NT2/D1 (cell line): ENCODE measurements at places on chromosomes 7 and 10.
A peak's percentile ranks its signal among the peaks of the same experiment; 100 is the strongest.

- no peak for DNase-seq
Measured at GRCh38 chr10:7014721-7015120, 396.1 kb downstream of the SFMBT2 start.

DNA sequence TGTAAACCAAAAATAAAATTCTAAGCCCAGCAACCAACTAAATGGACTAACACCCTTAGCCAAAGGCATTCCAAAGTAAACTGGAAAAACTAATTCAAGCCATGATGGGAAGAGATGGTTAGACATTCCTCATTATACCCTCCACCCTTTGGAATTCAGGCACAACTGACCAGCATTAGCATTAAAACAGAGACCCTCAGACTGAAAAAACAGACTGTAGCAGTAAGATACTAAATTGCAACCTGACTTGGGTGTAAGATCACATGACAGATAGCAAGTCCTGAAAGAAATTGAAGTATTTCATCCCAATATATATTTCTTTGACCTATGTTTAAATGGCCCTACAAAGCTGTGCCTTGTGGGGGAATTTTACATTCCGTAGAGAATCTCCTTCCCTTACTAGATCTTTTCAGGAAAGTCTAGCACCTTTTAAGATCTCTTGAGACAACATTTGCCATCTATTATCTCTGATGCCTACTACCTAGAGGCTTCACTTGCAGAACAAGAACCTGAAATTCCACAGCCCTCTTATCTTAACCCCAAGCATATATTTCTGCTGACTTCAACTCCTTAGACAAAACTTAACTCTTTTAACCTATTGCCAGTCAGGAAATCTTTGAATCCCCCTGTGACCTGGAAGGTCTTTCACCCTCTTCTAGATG lies 750.2 kb upstream of the IGFBP3 start:
- DNase-seq: peak; percentile 61

GRCh38 chr10:33735464-33735923 lies 401.0 kb upstream of the NRP1 start:
- no peak for DNase-seq

GRCh38 chr10:80168679-80169380 lies 36.3 kb downstream of the PLAC9 start:
- DNase-seq: no peak

GRCh38 chr10:78868861-78869260 lies 199.9 kb upstream of the ZMIZ1 start:
- DNase-seq: no peak

GRCh38 chr10:122178655-122179054 lies 92.4 kb upstream of the BTBD16 start:
- DNase-seq: no peak

DNA sequence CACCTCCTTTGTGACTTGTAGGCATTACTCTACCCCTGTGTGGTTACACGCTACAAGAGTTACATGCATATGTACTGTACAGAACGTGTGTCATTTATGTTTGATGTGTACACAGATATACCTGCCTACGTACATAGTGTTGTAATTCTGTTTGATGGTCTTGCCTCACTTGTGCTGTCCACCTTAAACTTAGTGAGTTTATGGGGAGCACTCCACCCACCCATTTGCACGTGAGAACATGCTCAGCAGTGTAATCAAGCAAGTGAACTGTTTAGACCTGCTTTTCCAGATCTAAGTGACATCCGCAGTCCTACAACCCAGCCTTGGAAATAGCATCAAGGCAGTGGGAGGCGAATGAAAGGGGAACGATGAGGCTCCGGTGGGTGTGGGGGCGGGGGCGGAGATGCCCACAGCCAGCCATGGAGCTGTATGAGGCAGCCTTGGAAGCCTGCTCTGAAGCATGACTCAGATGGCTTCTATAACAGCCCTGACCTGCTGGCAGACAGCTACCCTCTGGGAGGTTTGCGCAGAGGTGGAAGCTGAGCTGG lies 52.1 kb downstream of the SUFU start:
- no peak for DNase-seq

- no peak for DNase-seq
Measured at GRCh38 chr10:14836208-14836607, 1.6 kb downstream of the CDNF start.

- DNase-seq: no peak
Measured at GRCh38 chr10:125144206-125144605, 16.2 kb downstream of the CTBP2 start.

DNA sequence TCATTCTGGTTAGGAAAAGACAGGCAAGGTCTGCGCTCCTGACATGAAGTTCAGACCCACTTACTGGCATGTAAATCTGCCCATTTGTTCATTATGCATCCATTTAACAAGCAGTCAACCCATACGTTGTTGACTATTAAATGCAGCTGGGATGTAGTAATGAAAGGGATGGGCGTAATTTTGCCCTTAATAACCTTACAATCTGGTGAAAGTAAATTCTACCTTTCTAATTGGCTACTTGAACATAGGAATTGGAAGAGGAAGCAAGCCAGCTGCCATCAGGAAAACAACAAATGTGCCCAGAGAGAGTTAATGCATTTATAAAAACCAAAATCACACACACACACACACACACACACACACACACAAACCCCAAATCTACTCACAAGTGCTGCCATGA lies 170.2 kb upstream of the PITRM1 start:
- no peak for DNase-seq

- no peak for DNase-seq
Measured at GRCh38 chr7:105297985-105298384, 90.7 kb downstream of the SRPK2 start.

GRCh38 chr10:32376771-32377170 lies 29.8 kb upstream of the EPC1 start:
- no peak for DNase-seq

DNA sequence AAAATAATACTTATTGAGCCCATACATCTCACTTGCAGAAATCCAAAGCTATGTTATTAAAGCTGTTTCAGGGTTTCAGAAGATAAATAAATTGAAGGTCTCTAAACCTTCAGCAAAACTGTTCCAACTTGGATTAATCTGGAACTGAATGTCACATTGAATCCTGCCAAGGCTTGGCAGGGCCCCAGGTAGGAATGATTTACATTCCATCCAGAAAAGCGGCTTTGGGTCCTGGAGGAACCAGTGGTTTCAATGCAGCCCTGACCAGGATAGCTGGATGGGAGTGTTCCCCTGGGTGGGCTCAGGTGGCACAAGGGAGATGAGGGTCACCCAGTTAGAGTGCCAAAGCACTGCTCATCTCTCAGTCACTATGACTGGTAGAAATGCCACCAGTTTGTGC lies 37.0 kb upstream of the TMEM72 start:
- DNase-seq: no peak

DNA sequence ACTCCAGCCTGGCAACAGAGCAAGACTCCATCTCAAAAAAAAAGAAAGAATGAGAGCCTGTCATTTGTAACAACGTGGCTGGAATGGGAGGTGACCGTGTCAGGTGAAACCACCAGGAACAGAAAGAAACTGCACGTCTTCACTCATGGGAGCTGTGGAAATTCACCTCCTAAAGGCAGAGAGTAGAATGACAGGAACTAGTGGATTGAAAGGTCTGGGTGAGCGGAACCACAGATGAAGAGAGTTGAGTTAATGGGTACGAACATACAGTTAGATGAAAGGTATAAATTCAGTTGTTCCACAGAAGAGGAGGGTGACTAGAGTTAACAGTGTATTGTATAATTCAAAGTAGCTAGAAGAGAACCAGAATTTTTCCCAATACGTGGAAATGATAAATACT lies 78.6 kb downstream of the MAD1L1 start:
- DNase-seq: no peak

DNA sequence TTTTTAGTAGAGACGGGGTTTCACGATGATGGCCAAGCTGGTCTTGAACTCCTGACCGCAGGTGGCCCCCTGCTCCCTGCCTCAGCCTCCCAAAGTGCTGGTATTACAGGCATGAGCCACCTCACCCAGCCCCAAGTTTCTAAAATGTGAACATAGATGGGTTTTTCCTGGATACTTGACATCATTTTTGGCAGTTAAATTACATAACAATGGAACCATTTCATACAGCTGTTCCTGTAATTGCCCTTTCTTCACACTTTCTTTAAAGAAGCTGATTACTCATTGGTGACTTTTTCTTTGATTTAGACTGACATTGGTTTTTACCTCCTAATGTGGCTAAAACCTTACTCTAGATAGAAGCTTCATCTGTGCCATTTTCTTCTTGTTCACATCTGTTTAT lies 5.9 kb downstream of the ZKSCAN1 start:
- no peak for DNase-seq

DNA sequence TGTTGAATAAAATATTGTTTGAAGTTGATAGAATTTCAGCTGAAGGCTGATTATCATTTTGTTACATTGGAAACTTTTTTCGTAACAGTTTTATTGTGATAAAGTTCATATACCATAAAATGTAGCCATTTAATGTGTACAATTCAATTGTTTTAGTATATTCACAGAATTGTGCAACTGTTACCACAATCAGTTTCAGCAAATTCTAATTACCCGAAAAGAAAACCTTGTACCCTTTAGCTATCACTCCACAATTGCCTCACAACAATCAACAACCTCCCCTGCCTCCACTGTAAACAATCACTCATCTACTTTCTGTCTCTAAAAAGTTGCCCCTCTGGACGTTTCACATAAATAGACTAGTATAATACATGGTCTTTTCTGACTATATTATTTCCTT lies 179.7 kb upstream of the BET1 start:
- DNase-seq: no peak

GRCh38 chr7:94923412-94923811 lies 16.0 kb downstream of the PPP1R9A start:
- DNase-seq: no peak

DNA sequence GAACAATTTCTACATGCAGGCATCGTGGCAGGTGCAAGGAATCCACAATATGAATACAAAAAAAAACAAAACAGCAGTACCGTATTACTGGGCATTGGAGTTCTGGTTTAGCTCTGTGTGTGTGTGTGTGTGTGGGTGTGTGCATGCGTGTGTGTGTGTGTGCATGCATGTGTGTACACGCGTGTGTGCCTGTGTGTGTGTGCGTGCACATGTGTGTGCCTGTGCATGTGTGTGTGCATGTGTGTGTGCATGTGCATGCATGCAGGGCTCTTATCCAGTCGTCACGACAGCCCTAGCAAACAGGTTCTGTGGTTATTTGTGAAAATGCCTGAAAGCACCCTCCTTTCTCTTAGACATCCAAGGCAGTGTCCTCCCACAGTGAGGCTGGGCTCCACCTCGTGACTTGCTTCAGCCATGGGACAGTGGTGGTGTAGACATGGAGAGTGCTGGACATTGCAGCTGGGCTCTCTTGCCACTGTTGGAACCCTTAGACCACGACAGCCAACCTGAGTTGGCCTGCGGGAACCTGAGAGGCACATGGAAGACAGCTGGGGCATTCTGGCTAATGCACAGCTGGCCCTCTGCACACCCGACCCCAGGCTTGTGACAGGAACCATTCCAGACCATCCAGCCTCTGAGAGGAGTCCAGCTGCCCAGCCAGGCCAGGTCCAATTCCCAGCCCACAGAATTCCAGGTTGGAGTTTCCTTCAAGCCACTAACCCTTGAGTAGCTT lies 173.4 kb upstream of the SHH start:
- DNase-seq: no peak

DNA sequence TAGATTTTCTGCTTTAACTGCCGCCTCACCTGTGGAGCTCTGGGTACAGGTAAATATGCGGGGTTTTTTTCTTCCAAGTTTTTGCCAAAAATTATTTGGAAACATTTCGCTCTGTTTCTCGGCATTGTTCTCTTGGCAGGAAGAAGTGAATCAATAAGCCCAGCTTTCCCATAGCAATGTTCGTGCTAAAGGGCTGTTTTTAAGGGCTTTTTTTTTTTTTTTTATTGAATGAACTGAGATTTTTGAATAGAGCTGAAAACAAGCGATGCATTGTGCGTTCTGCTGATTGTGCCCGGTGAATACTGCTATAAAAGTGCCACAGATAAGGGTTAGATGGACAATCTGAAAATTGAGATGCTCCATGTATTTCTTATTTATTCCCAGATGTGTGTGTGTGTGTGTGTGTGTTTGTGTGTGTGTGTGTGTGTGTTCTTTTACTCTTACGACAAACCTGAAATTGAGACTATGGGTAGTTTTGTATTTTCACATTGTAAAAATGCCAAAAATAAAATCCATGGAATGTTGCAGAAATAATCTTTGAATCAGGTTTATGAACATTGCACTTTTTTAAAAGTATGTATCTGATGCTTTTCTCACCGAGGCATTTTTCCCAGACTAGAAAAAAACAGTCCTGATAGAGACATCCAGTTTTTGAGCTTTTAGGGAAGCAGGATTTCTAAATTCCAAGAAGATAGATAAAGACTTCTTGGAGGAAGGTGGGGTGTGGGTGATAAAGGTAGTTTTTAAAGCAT lies 30.5 kb downstream of the KIAA1217 start:
- no peak for DNase-seq

- DNase-seq: no peak
Measured at GRCh38 chr10:20313665-20314064, 497.4 kb downstream of the PLXDC2 start.

GRCh38 chr10:123550675-123551096 lies 115.5 kb upstream of the GPR26 start:
- no peak for DNase-seq

GRCh38 chr10:128150045-128150493 lies 23.8 kb upstream of the MKI67 start:
- DNase-seq: peak; percentile 54

DNA sequence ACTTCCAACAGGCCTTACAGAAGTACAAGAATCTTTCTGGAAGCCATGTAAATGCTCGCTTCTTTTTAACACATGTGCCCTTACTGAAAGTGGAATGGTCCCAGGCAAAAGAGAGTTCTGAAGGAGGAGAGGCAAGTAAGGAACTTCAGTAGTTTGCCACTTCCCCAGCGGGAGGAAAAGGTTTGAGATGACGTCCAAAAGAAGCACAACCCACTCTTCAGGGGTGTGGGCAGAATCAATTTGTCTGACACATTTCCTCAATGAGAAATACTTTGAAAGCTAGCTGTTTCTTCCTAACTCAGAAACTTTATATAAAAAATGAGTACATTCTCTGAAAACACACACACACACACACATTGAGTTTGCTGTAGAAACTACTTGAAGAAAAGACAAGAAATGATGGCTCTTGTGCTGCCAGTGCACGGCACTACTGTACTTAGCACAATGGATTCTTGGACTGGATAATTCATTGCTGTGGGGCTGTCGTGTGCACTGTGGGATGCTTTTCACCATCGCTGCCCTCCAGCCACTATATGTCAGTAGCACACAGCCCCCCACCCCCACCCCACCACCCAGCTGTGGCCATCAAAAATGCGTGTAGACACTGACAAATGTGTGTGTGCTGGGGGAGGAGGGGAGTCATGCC lies 183.0 kb downstream of the SRPK2 start:
- DNase-seq: no peak

DNA sequence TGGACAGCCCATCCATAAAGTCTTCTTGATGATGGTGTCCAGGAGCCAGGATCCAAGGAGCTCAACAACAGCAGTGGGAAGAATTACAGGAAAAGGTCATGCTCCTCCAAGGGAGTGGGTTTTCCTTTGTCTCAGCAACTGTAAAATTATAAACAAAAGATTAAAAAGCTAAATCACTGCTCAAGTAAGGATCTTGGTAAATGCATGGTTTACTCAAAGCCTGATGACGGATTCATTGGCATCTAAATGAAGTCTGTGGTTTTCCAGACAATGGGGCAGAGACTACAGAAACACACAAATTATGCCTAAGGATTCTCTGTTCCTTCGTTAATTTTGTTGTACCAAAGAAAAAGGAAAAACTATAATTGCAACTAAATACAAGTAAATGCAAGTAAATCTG lies 36.4 kb upstream of the DLX6 start:
- DNase-seq: no peak

GRCh38 chr7:11430112-11430511 lies 401.9 kb downstream of the THSD7A start:
- no peak for DNase-seq
